Muscle of leg (tissue), 16 donors: ENCODE measurements at places on chromosomes 1 and 21. TPM values are rescaled to one million over a fixed set of nuclear protein-coding genes. Genes with fewer than 3 reads are reported as not detected.

DNA sequence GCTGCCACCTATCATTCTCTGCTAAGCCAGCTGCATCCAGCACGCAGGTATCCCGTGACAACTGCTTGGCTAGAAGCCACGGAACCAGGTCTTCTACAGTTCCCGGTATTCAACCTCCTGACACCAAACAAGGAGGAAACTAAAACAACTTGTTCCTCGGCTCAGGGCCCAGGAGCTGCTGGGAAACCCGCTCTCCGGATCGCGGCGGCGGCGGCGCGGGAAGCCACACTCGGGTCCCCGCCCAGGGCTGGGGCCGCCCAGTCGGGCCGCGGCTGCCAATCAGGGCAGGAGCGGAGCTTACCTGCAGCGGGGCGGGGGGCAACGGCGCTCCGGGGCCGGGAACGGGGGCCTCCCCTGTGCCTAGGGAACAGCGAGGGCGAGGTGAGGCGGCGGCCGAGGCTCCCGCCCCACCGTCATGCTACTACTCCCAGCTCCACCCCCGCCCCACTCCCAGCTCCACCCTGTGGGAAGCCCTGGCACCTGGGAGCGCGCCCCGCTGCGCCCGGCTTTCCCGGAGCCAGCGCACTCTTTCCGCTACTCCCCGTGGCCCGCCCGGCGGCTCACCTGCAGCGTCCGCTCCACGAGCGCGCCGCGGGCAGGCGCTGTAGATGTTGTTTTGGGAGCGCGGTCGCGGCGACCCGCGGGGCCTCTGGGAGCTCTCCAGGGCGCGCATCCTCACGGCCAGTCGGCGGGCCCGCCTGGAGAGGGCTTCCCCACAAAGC, 12.1 kb downstream of the IL24 start:
- peak; percentile 54 for DNase-seq
- H3K27ac ChIP-seq: no peak overlapping the region
- peaks cover 11% of the 10 kb centered on the region for H3K4me1 ChIP-seq
- H3K4me3 ChIP-seq: peak overlapping the region; percentile 40
- no peaks in the 10 kb centered on the region for H3K36me3 ChIP-seq

DNA sequence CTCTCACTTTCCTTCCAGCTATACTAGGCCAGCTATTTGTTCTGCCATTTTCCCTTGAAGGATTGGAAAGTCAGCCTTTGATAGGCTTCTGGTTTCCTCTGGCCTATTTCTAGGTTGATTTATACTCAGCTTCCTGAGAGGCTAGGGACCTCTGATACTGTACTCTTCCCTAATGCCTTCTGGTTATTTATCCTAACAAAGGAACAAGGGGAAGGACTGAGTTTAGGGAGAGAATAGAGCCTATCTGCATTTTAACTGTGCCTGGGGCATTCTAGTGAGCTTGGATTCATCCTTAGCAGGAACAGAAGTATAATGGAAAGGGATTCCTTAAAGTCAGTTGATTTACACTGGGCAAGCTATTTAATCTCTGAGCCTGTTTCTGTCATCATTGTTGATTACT, 11.8 kb upstream of the TMEM39B start:
- peaks cover 54% of the 10 kb centered on the region for H3K36me3 ChIP-seq
- H3K4me3 ChIP-seq: no peak overlapping the region
- H3K27ac ChIP-seq: peak overlapping the region; percentile 63

GRCh38 chr1:41588334-41588875, 103.9 kb upstream of the EDN2 start:
- H3K4me1 ChIP-seq: no peaks in the 10 kb centered on the region
- H3K27me3 ChIP-seq: no peaks in the 10 kb centered on the region
- DNase-seq: no peak
- no peak overlapping the region for H3K27ac ChIP-seq

DNA sequence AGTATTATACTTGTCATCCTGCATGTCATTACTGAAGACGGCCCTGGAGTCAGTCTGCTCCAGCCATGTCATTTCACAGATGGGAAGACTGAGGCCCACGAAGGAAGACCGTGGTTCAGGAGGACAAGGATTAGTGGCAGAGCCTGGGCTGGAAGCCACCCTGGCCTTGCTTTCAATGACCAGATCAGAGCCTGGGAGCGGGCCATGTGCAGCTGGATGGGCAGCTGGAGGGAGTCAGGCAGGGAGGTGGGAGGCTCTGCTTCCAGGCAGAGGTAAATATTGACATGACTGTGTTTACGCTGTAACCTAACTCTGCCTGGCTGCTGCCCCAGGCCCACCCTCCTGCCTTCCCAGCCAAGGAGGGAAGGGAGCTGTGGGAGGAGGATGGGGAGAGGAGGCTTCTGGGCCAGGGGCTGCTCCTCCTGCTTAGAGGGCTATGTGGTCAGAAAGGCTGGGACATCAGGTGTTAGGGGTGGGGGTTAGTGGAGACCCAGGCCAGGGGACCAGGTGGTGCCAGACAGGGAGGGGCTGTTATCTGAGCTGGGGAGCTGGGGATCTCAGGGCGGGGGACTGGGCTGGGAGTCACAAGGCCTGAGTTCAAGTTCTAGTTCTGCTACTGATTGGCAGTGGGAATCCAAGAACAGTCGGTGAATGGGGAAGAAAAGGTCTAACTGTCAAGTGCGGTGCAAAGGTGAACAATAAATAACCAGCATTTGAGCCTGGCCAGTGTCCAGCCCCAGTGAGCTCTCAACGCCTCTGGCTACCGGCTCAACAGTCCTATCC, 48.5 kb upstream of the ECE1 start:
- peaks cover 83% of the 10 kb centered on the region for H3K4me1 ChIP-seq
- H3K27ac ChIP-seq: peak overlapping the region; percentile 92
- DNase-seq: peak; percentile 96
- peaks cover 7% of the 10 kb centered on the region for H3K36me3 ChIP-seq

DNA sequence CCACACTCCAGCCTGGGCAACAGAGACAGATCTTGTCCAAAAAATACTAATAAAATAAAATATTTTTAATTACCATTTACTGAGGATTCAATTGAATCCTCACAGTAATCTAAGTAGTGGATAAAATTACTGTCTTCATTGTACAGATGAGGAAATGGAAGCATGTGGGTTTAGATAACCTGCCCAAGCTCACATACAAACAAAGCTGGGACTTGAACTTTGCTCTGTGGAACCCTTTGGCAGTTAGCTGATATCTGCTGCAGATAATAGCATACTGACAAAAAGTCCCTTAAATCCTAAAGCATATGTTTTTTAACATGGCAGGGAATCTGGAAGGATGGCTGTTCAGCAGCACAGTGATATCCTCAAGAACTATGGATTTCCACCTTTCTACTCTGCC, 130.9 kb upstream of the MROH9 start:
- H3K27me3 ChIP-seq: no peaks in the 10 kb centered on the region
- no peak for DNase-seq
- no peaks in the 10 kb centered on the region for H3K36me3 ChIP-seq
- H3K27ac ChIP-seq: no peak overlapping the region

GCSAML gene
- total RNA-seq: 0.09 TPM

TSPEAR gene
- 0.04 TPM for total RNA-seq

- no peak for DNase-seq
- H3K27ac ChIP-seq: no peak overlapping the region
- no peaks in the 10 kb centered on the region for H3K4me1 ChIP-seq
- no peaks in the 10 kb centered on the region for H3K27me3 ChIP-seq
These were observed 26.1 kb upstream of the SLAMF6 start for GRCh38 chr1:160548960-160549664.

GRCh38 chr1:112524986-112525385, 16.2 kb downstream of the WNT2B start:
- H3K27me3 ChIP-seq: no peaks in the 10 kb centered on the region
- no peak overlapping the region for H3K27ac ChIP-seq
- H3K4me3 ChIP-seq: no peak overlapping the region
- DNase-seq: no peak

DNA sequence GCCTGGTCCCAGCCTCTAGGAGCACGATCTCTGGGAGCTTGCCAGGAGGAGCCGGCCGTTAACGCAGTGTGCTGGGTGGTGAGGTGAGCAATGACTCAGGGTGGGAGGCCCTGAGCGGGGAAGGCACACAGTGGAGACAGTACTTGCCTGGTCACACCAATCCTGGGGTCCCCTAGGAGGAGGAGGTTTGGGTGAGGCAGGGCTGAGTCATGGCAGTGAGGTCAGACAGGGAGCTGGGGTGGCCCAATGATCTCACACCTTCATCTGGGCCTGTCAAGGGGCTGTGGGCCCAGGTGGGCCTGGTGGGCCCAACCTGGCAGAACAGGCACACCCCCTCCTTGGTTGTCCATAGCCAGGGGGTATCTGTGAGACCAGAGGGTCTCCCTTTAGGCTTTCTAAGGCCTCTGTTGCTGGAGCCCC, 8.6 kb upstream of the EDN2 start:
- H3K4me1 ChIP-seq: peaks cover 48% of the 10 kb centered on the region
- H3K4me3 ChIP-seq: no peak overlapping the region
- H3K27ac ChIP-seq: no peak overlapping the region
- no peak for DNase-seq
- H3K36me3 ChIP-seq: no peaks in the 10 kb centered on the region

DNA sequence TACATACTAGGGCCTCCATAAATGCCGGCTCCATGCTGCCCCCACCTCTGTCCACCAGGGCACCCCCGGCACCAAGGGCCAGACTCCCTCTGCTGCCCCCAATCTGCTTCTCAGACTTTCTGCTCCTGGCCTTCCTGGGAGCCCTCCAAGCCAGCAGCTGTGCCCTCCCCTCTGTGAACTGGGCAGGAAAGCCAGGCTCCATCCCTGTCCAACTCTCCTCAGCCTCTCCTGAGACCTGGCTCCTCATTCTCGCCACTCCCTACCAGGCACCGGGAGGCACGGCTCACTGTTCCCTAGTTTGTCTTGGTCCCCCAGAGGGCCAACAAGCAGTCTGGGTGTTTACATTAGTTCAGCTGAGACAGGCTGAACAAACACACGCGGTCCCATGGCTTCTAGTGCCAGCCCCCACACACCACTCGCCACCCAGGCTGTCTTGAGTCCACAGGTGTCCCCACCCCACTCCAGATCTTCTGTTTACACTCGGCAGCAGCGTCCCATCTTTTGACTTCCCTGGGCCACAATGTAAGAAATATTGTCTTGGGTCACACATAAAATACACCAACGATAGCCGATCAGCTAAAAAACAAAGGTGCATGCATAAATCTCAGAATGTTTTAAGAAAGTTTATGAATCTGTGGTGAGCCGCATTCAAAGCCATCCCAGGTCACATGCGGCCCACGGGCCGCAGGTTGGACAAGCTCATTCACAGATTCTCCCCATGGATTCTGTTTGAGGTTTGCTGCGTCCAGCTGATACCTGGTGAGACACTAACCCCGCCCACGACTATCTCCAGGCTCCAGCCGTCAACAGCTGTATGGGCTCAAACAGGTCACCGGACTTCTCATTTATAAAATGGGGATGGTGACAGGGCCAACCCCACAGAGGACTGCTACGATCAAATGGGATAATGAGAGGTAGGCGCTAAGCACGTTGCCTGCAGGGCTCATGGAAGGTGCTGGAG, 29.5 kb upstream of the ECE1 start:
- H3K4me1 ChIP-seq: peaks cover 72% of the 10 kb centered on the region
- H3K4me3 ChIP-seq: no peak overlapping the region
- peak overlapping the region; percentile 77 for H3K27ac ChIP-seq
- no peak for DNase-seq
- H3K36me3 ChIP-seq: no peaks in the 10 kb centered on the region
- H3K27me3 ChIP-seq: no peaks in the 10 kb centered on the region

- DNase-seq: no peak
- H3K4me3 ChIP-seq: no peak overlapping the region
- H3K27ac ChIP-seq: no peak overlapping the region
- H3K27me3 ChIP-seq: no peaks in the 10 kb centered on the region
- H3K4me1 ChIP-seq: no peaks in the 10 kb centered on the region
- no peaks in the 10 kb centered on the region for H3K36me3 ChIP-seq
These were observed 30.9 kb downstream of the LPAR3 start for GRCh38 chr1:84861988-84862644.

CD84 gene
- total RNA-seq: 2.0 TPM

GRCh38 chr1:33826711-33827110, 37.2 kb upstream of the HMGB4 start:
- no peak overlapping the region for H3K27ac ChIP-seq
- DNase-seq: no peak
- no peak overlapping the region for H3K4me3 ChIP-seq
- H3K27me3 ChIP-seq: no peaks in the 10 kb centered on the region
- no peaks in the 10 kb centered on the region for H3K36me3 ChIP-seq

GRCh38 chr1:26664802-26665201, 31.0 kb upstream of the ARID1A start:
- no peaks in the 10 kb centered on the region for H3K4me1 ChIP-seq
- no peaks in the 10 kb centered on the region for H3K36me3 ChIP-seq
- H3K27ac ChIP-seq: no peak overlapping the region
- no peak overlapping the region for H3K4me3 ChIP-seq
- DNase-seq: no peak
- no peaks in the 10 kb centered on the region for H3K27me3 ChIP-seq

- DNase-seq: peak; percentile 87
- H3K4me3 ChIP-seq: peak overlapping the region; percentile 63
- peaks cover 5% of the 10 kb centered on the region for H3K4me1 ChIP-seq
- H3K27me3 ChIP-seq: no peaks in the 10 kb centered on the region
- H3K36me3 ChIP-seq: peaks cover 3% of the 10 kb centered on the region
These were observed 56.2 kb upstream of the RASAL2 start for GRCh38 chr1:178037510-178038253.

STUM gene
- 4.7 TPM for total RNA-seq

- no peak for DNase-seq
- no peak overlapping the region for H3K27ac ChIP-seq
- no peaks in the 10 kb centered on the region for H3K4me1 ChIP-seq
- H3K27me3 ChIP-seq: no peaks in the 10 kb centered on the region
- H3K4me3 ChIP-seq: no peak overlapping the region
- no peaks in the 10 kb centered on the region for H3K36me3 ChIP-seq
These were observed 86.9 kb downstream of the KCNJ15 start for GRCh38 chr21:38343691-38344090.

- no peak overlapping the region for H3K27ac ChIP-seq
- no peaks in the 10 kb centered on the region for H3K36me3 ChIP-seq
- no peaks in the 10 kb centered on the region for H3K27me3 ChIP-seq
- H3K4me1 ChIP-seq: peaks cover 2% of the 10 kb centered on the region
- DNase-seq: peak; percentile 55
These were observed 352.4 kb downstream of the USP25 start for GRCh38 chr21:16082038-16082816.

LENEP gene
- total RNA-seq: 0.40 TPM

RRAGC gene
- total RNA-seq: 13.6 TPM

FMO3 gene
- 0.04 TPM for total RNA-seq

LHX8 gene
- 0.09 TPM for total RNA-seq
